CD8-positive, alpha-beta memory T cell (primary cell): ENCODE measurements at places on chromosomes 11 and 22.

DNA sequence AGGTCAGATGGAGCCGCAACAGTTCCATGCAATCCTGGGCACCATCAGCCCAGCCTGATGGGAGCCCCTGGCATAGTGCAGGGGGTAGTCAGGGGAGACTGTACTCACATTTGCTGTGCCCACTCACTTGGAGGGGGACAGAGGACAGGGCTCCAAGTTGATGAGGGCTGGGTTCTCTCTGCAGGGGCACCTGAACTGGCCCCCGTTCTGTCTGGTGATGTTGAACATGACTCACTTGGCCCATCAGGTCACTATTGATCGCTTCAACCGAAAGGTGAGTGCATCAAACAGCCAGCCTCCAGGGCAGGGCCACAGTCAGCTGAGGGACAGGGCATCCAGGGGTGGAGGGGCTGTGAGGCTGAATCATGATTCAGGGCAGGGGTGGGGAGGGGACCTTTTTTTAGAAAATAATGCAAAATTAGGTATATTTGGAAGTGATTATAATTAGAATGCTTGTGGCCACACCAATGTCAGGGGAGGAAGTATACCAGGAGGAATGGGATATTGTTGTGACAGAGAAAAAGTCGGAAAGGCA is 66.4 kb downstream of the OTOG start:
- DNase-seq: no peak

DNA sequence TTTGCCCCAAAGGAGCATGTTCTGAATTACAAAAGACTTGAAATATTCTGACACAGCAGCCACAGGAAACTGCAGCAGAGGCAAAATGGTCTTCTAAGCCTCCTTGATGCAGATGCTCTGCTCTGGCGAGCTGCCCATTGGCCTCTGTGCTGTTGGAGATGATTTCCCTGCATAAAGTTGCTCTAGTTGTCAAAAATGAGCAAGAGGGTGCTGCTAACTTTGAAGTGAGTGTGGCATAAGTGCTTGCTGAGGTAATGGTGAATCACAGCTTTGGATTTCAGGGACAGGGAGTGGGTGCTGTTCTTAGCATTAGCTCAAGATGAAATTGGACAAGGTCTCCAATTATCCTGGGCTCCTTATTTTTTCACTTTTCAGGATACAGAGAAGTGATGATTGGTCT is 435.4 kb downstream of the TMEM135 start:
- DNase-seq: no peak

- no peak for DNase-seq
Observed at GRCh38 chr11:75311858-75312288, 39.6 kb downstream of the ARRB1 start.

GRCh38 chr11:119664063-119664572 is 64.9 kb downstream of the NECTIN1 start:
- DNase-seq: no peak

GRCh38 chr11:59754494-59754858 is 700 bp upstream of the STX3 start:
- DNase-seq: no peak

- no peak for DNase-seq
Observed at GRCh38 chr11:115709297-115709696, 205.1 kb upstream of the CADM1 start.

DNA sequence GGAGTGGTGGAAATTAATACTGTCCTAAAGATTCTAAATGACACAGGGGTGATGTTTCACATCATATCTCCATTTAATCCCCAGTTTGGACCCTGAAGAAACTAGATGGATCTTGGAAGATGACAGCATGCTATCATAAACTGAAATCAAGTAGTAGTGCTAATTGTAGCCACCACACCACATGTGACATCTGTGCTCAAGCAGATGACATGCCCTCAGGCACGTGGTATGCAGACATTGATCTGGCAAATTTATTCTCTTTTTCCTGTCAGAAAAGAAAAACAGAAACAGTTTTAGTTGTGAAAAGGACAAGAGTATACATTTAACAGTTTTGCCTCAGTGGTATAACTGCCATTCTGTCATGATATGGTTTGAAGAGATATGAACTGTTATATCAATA is 52.9 kb upstream of the PGR start:
- no peak for DNase-seq
